Activated T-cell treated with anti-CD3 and anti-CD28 coated beads for 48 hours (primary cell): ENCODE measurements at places on chromosomes 7 and 10.

DNA sequence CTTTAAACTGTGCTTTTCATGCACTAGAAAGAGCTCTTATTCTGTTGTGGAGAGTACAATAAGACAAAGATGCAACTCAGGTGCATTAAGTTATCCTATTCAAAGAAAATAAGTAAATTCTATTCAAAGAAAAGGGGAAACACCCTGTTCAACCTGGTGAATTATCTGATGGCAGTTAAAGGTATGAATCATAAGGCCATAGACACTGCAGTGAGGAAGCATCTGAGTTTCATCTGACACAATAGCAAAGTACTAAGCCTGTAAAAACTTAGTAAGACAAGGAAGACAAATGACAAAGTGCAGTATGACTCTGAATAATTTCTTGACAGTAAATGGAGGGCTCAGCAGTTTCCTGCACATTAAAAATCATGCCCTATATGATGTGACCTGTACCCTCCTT lies 91.0 kb upstream of the LRRTM3 start:
- DNase-seq, result no peak

DNA sequence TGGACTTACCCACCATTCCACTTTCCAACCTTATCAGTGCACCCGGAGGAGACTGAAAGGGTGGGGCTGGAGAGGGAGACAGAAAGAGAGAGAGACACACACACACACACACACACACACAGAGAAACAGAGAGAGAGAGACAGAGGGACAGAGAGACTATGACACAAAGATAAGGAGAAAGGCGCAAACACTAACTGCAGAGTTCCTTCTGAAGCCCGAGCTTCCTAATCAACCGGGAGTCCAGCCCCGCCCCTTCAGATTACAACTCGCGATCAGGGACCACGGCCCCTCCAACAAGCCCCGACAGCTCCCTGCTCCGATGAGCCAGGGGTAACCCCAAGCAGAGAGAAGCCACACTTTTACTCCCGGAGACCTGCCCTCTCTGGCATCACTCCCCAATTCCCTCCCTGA lies 499 bp downstream of the GAL3ST4 start:
- no peak for DNase-seq

DNA sequence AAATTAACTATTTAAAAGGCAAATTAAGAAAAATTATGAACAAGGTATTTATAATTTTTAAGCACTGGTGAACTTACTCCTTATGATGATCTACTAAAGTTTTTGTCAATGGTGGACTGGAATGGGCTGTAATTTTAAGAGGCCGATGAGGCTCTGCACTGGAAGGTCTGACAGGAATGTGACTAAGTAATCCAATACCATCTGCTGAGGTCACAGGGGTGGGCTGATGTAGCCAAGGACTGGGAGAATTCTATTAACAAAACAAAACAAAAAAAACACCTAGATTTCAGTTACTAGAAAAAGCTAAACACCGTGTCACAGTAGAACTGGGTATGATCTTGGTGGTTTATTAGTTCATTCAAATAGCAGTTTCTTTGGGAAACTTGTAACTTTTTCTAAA lies 75.9 kb downstream of the NRBF2 start:
- no peak for DNase-seq

DNA sequence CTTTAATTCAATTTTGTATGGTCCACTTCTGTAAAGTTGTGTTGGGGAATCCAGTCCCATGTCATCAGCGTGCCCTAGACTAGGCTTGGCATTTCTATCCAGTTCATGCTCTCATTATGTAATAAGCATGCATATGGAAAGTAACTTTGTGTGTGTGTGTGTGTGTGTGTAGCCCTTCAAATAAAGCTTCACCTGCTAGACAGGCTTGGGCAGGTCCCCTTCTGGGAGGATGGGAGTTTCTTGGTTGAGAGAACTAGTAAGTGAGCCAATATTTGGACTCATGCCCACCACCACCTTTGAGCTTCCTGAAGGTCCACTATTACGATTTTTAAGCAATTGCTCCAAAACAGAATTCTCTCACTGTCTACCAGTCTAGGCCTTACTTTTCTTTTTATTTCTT lies 6.9 kb downstream of the BZW2 start:
- no peak for DNase-seq

GRCh38 chr7:84848219-84848973 lies 338.5 kb downstream of the SEMA3D start:
- DNase-seq, result no peak

DNA sequence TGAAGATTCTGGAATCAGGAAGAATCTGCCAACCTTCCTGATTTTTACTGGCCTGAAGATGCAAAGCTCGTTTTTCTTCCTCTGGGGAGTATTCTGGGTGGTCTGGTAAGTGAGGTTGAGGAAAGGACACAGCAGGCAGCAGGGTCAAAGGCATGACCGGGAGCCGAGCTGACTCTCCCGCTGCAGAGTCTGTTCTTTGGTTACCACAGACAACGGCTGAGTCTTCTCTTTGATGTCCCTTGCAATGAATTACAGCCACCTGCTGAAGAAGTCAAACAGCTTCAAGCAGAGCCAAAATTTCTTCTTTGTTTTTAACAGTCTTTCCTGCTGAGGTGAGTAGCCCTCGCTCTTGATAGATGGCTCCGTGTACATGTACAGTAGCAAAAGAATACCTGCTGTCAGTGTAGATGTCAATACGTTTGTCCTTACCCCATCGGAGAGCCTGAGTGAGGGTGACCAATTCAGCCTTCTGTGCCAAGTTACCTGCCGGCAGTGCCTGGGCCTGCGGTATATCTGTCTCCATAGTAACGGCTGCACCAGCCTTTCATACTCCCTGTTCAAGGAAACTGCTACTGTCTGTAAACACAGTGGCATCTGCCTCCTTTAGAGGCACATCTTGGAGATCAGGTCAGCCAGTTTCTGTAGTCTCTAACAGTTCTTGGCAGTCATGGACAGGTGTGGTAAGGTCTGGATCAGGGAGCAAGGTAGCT lies 76.4 kb downstream of the PRR15 start:
- DNase-seq, result no peak

DNA sequence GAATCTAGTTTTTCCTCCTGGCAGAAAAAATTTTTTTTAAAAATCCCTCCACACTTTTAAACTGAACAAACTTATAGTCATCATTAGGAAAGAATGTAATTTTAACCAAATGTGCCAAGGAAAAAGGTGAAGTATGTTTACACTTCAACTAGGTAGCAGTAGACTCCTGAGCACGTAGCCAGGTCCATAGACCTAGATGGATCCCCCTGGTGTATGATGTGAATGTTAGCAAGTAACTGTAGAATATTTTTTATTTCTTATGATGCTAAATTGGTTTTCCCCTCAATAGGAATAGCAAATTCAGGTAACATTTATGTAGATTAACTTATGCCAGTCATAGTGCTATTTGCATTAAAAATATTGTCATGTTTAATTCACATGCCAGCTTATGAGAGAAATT lies 19.6 kb downstream of the CABCOCO1 start:
- DNase-seq, result no peak

DNA sequence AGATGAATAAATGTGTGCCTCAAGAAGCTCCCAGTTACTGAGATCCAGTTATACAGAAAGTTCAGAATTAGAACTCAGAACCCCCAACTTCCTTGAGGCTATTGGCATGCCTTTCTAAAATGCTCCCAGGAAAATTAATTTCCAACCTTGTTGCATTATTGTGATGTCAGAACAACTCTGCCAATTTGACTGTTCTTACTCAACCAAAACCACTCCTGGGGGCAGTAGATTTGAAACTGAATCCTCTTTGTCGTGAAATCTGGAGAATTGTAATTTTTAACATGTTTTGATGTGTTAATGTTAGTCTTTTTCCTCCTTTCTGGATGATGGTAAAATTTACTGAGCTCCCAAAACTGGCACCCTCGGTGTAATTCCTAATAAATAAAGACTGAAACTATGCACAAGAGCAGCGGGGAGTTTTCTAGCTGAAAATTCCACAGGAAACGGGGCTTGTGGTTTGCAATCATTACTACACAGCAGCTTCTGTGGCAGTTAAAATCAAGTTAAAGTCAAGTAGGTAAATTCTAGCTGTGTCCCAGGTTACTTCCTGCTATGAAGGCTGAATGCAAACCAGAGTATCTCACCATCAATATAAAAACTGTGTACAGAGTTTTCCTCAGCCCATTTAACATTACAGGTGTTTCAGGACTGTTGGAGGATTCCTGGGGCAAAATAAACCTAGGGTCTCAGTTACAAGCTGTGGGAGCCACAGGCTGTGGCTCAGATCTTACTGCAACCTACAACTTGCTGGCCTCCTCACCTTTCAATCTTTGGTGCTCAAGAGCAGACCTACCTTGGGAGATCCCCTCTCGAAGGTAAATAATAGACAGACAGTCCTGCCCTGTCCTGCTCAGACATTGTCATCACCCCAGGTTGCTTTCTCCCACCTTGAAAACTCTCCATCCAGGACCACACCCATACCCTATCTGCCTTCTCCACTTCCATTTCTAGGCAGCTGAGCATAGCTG lies 156.3 kb upstream of the KMT2E start:
- DNase-seq, result no peak

DNA sequence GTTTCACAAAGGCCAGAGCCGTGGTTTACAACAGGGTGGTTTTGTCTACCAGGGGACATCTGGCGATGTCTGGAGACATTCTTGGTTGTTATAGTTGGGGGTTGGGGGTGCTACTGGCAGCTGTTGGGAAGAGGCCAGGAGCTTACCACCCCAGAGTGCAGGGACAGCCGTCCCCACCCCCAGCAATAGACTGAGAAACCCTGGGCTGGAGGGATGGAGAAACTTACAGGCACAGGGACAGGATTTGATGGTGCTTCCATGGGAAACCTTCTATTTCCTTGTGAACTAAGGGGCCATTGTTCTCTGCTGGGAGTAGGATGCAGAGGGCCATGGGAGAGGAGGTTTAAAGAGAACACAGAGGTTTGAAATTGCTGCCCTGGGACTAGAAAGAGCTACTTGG lies 10.9 kb downstream of the ADCK2 start:
- no peak for DNase-seq

GRCh38 chr10:129161150-129161549 lies 305.9 kb upstream of the MGMT start:
- no peak for DNase-seq

DNA sequence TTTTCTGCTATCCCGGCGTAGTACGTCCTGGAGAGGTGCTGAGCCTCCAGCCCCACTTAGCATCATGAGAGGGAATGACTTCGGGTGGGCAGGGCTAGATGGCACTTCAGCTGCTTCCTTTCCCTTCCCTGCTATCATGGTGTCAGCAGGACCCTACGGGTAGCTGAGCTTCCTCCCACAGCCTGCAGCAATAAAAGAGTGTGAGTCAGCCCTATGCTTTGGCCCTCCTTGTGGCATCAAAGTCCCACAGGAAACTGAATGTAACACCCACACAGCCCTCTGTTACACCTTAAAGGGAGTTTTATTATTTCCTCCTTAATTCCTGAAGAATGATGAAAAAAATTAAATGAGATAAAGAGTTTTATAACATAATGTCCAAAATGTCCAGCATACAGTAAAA lies 458.1 kb downstream of the RPS24 start:
- DNase-seq, result no peak

- DNase-seq, result no peak
These were observed 46.5 kb upstream of the C10orf71 start for GRCh38 chr10:49252313-49253034.

GRCh38 chr7:7104971-7105370 lies 77.4 kb upstream of the C1GALT1 start:
- no peak for DNase-seq

GRCh38 chr10:11144626-11145494 lies 127.2 kb downstream of the CELF2 start:
- DNase-seq, result no peak

DNA sequence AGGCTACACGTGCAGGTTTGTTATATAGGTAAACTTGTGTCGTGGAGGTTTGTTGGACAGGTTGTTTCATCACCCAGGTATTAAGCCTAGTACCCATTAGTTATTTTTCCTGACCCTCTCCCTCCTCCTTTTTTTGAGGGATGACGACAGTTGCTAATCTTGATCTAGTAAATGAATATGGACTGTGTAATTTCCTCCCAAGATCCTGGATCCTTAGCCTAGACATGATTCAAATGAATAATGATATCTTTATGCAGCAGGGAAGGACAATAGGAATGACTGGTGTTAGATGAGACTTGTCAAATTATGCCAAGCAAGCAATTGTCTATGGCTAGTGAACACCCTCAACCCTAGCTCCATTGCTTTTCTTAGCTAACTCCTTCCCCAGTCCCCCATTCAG lies 156.2 kb downstream of the PLPP4 start:
- no peak for DNase-seq

DNA sequence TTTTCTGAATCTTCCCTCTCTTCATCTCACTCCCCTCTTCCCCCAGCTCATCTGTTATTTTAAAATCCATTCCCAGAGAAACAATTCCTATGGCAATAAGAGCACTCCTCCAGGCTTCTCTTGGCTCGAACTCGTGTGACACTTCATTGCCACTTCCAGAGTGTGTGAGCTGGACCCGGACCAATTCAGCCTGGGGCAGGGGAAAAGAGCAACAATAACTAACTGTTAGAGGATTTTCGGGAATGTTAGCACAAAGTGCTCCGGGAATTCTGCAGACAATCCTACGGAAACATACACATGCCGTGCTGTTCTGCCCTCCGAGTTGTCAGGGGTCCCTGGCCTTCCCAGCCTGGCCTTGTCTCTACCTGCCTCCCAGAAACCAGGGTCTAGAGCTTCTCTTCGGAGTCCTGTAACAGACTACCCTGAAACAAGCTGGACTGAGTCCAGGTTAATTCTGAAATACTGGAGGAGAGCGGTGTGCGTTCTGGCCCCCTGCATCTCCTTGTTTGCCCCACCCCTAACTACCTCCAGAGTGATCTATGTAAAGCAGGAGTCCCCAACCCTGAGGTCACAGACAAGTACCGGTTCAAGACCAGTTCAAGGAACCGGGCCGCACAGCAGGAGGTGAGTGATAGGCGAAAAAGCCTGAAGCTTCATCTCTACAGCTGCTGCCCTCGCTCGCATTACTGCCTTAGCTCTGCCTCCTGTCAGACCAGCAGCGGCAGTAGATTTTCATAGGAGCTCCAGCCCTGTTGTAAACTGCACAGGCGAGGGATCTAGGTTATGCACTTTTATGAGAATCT lies 11.3 kb downstream of the COL26A1 start:
- DNase-seq, result no peak

DNA sequence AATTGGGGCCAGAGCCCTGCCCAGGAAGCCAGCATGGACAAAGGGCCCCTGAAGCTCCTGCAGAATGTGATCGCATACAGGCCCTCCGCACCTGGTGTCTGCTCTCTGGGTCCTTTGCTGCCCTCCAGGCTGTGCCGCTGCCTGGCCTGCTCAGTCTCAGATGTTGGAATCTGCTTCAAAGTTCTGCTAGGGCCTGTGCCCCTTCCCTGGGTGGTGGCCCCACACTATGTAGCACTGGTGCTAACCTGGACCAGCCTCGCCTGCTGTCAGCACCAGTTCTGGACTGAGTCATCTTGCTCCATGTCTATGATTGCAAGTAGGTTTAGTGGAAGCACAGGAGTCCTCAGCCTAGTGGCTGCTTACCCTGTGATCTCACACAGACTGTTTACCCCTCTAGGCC lies 6.3 kb downstream of the MAT1A start:
- no peak for DNase-seq

- no peak for DNase-seq
These were observed 37.6 kb downstream of the R3HCC1L start for GRCh38 chr10:98172073-98172472.

GRCh38 chr10:71395621-71396020 lies 1.1 kb upstream of the CDH23 start:
- no peak for DNase-seq
